ENCODE measurements at places on chromosomes 7 and 10. TPM values are rescaled to one million over a fixed set of nuclear protein-coding genes. Genes with fewer than 3 reads are reported as not detected.

Gene MINDY4
- polyA plus RNA-seq = 2.3 TPM

Gene CPEB3
- 0.60 TPM for polyA plus RNA-seq

Gene PROSER2
- polyA plus RNA-seq = 8.1 TPM

Gene PEX1
- 8.4 TPM for polyA plus RNA-seq
